ENCODE measurements at places on chromosomes 7 and 10. TPM values are rescaled to one million over a fixed set of nuclear protein-coding genes. Genes with fewer than 3 reads are reported as not detected.

- DNase-seq, result no peak
Measured at GRCh38 chr10:120095875-120096274, 203.3 kb downstream of the SEC23IP start.

DNA sequence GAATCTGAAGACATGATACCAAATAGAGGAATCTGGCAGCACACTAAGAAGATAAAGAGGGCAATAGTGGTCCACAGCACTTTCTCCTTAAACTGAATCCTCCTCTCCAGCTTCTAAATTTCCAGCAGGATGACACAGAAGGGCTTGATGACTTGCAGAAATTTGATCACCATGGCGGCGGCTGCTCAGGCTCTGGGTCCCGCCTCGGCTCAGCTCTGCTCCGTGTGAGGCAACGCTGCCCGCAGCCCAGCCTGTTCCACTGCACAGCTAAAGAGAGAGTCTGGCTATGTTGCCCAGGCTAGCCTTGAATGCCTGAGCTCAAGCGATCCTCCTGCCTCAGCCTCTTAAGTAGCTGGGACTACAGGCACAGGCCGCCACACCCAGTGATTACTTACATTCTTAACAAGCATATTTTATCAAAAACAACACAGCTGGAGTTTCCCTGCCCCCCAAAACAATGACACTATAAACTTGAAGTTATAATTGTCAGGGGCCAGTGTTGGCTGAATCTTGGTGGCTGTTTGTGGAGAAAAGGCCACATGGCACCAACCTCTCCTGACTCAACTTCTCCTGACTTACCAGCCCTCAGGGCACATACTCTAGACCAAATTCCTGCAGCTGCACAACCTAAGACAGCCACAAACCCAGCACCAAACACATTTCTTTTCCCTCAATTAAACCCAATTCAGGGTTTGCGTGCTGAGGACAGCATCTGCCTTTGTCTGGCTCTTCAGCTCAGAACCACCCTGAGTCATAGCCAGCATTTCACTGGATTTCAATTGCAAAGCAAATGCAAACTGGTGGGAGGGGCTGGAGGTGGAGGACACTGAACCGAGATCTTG lies 11.6 kb upstream of the TNPO3 start:
- DNase-seq, result peak; percentile 79

GRCh38 chr10:70308121-70309060 lies 24.6 kb upstream of the NPFFR1 start:
- no peak for DNase-seq

The NODAL gene
- total RNA-seq, result 29.9 TPM

Data from GM23338 (cell line).